T1000 (cell line): ENCODE measurements at places on chromosomes 2 and 18.
A peak's percentile ranks its signal among the peaks of the same experiment; 100 is the strongest.

GRCh38 chr2:98324181-98324580 lies 22.1 kb upstream of the CNGA3 start:
- no peak for DNase-seq

GRCh38 chr2:218261423-218262236 lies 815 bp downstream of the GPBAR1 start:
- no peak for DNase-seq

DNA sequence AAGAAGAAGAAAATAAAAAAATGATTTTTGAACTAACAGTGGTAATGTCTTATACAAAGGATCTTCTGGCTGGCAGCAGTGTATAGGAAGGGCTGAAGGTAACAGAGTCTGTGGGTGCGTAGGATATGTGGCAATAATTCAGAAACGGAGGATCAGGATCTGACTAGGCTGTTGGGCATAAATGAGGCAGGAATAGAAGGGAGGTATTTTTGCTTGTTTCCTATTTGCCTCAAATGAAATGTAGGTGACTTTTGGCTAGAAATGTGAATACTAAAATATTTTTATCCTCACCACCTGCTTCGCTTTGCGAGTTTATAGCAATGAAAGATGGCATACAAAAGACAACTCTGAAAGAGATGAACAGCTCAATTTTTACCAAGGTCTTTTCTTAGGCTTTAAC lies 1086.1 kb upstream of the CELF4 start:
- no peak for DNase-seq

GRCh38 chr2:62118160-62118559 lies 77.8 kb upstream of the B3GNT2 start:
- DNase-seq: no peak

DNA sequence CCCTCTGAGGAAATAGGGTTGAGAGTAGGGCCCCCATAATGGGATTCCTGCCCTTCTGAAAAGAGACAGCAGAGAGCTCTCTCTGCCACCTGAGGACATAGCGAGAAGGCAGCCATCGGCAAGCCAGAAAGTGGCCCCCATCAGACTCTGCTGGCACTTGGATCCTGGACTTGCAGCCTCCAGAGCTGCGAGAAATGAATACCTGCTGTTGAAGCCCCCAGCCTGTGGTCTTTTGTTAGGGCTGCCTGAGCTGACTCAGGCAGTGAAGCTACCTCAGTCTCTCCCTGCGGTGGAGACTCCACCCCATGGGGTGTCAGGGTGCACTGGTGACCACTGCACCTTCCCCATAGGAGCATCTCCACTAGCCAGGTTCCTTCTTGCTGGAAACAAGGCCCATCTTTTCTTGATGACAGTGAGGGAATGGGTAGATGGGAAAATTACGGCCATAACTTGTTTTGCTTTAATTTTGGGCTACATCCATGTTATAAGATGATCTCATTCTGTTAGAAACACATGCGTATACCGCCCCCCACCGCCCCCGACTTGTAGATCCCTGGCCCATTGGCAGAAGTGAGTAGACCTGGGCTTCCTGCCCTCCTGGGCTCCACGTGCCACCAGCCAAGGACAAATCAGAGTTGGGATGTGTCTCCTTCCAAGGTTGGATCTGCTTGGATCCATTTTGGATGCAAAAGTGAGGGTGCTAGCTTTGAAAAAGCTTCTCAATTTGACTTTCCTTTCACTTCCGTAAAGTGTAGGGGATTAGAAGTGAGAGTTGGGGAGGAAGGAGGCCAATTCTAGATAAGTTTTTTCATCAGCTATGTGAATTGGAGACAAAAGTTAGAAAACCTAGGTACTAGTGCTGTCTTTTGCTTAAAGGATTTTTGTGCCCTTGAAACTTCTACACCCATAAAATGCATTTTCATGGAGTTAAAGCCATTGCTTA lies 42.9 kb downstream of the NCK2 start:
- DNase-seq: no peak

DNA sequence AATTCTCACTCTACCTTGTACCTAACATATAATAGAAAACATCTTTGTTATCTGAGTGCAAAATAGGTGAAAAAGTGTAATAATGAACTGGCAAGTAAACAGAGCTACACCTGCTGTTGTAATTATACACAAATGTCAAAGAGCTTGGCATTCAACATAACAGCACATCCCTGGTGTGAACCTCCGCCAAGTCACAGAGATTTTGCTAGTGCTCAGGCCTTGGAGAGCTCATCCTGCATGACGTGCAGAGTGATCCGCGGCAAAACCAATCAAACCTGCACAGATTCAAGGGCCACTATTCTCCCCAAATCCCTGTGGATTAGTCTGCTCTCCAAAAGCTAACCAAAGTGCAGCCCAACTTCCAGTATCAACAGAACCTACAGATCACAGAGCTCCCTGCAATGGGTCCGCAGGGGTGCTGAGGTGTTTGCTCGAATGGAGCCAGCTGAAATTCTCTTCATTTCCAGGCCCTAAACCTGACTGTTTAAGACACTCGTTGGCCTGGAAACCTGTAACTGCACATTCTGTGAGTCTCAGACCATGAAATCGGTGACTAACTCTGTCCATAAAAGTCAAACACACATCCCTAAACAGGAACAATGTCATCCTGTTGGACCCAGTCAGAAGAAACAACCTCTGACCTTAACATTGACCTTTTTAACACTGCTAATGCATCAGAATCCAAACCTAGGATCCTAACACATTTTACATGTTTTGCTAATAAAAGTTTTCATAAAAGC lies 111.8 kb downstream of the EPB41L3 start:
- DNase-seq: no peak

DNA sequence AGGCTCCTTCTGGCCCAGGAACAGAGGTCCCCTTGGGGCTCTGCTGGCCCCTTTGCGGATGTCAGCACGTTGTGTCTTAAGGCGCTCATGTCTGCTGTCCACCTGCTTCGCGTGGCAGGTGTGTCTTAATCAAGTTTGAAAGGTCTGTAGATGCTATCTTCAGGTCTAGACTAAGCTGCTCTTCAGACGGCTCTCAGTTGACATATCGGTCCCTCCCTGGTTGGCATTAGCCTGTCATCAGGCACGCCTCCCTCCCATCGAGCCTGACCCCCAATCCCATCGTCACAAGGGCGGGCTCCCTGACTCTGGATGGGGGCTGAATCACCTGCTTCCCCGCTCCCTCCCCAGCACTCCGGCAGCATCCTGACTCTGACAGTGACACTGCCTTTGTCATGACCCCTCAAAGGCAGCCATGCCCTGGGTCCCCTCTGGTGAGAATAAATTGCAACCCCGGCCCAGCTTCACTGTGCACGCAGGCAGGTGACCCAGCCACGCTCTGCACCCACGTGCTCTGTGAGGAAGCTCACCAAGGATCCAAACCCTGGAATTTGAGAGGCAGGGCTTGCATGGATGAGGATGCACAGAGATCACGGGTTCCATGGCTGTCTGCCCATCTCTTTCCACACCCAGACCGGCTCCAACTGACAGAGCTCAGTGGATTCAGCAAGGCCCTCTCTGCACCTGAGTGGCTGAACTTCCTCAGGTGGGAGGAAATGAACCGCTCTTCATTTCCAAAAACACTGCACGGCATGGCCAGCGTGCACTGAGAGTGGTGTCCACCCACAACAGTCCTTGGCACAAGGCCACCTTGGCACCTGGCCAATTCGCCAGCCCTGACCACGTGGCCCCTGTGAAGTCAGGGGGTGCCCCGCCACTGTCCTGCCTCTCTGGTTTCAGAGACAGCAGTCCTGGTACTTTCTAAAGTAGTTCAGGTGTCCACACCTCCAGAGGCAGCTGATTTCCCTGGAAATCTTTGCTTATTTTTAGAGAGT lies 110.2 kb upstream of the GPC1 start:
- no peak for DNase-seq

DNA sequence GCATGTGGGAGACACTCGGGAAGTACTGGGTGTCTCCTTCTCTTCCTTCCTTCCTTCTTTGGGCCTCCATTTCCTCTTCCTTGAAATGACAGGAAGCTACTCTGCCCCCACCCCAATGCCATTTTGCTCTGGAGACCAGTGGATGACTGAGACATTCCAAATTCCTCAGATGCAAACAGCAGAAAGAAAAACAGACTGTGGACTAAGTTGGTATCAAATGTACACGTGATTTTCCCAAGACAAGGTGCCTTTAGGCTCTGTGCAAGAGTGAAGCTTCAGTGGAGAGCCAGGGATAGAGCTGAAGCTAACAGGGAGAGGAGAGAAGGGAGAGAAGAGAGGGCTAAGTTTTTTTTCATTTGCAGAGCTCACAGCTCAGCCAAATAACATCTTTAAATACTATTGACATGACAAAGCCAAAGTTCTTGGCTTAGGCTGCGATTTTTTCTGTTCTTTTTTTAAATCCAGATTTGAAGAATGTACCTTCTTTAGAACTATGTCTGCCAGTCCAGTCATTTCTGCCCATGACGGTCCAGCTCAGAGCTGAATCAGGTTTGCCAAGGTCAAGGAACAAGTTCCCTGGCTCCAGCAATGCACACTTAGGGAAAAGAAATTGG lies 84.5 kb upstream of the LCLAT1 start:
- no peak for DNase-seq

DNA sequence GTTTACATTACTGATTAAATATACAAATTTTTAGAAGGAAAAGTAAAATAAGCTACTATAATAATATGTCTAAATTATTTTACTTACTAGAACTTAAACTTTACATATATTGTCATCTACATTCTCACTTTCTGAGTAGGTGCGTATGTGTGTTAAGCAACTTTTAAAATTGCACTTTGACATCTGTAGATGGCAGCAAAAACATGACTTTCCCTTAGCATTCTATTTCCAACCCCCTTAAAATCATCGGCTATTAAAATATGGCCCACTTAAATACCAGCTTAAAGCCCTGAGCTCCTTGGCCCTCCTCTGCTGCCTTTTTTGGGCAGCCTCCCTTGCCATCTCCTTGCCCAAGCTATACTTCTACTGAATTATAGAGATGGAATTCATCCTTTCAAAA lies 78.0 kb downstream of the UPP2 start:
- DNase-seq: no peak

- DNase-seq: peak; percentile 29
Observed at GRCh38 chr2:112275887-112276773, 733 bp downstream of the ZC3H6 start.

- no peak for DNase-seq
Observed at GRCh38 chr2:230885463-230886130, 20.9 kb downstream of the ITM2C start.

DNA sequence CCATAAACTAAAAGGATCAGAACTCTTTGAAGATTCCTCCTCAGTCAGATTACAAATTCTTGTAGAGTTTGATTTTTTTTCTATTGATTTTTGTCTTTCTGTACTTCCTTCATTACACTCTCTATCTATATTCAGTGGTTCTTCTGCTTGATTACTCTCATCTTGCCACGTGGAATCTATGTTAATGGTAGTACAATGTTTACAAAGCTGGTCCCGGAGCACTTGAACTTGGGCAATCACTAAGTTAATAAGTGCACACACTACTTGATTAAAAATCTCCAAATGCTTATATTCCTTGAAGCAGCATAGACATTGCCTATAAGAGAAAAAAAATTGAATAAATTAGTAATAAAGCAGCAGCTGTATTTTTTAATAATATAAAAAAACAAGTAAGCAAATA lies 65.1 kb downstream of the USP34 start:
- no peak for DNase-seq

- no peak for DNase-seq
Observed at GRCh38 chr18:9101730-9102507, 580 bp upstream of the NDUFV2 start.

GRCh38 chr2:224869601-224870233 lies 153.6 kb upstream of the CCDC195 start:
- peak; percentile 37 for DNase-seq

DNA sequence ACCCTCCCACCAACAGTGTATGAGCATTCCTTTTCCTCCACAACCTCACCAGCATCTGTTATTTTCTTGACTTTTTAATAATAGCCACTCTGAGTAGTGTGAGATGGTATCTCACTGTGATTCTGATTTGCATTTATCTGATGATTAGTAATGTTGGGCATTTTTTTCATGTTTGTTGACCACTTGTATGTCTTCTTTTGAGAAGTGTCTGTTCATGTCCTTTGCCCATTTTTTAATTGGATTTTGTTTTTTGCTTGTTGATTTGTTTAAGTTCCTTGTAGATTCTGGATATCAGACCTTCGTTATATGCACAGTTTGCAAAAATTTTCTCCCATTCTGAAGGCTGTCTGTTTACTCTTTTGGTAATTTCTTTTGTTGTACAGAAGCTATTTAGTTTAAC lies 59.1 kb downstream of the SP100 start:
- DNase-seq: no peak

GRCh38 chr2:15377202-15377601 lies 183.9 kb downstream of the NBAS start:
- DNase-seq: no peak

DNA sequence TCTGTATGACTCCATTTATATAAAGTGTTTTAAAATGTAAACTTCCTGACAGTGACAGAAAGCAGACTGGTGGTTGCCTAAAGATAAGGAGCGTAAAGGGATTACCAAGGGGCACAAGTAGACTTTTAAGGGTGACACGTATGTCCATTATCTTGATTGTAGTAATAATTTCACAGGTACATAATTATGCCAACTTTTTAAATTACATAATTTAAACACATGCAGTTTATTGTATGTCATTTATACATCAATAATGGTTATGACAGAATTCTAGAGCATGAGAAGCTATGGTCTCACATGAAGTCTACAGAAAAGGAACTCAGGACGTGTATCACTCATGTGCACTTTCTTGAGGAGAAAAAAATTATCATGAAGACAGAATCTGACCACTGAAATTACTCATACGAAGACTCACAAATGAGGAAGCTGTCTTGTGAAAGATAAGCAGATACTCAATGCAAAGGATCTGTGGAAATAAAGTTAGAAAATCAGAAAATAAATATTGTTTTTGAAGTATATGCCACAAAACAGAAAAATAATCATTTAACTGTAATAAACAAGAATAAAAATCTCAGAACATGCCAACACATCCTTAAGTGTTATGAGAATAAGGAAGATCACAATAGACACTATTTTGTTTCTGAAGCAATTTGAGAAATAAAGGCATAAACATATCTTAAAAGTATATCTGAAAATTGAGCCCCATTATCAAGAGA lies 84.4 kb downstream of the TMEM131 start:
- DNase-seq: no peak

GRCh38 chr18:31554776-31555175 lies 36.9 kb upstream of the TTR start:
- DNase-seq: no peak

- DNase-seq: no peak
Observed at GRCh38 chr2:83784947-83785346, 674.1 kb downstream of the SUCLG1 start.

GRCh38 chr2:198441246-198441645 lies 636.9 kb downstream of the PLCL1 start:
- no peak for DNase-seq

GRCh38 chr2:218406949-218407618 lies 7.4 kb downstream of the CTDSP1 start:
- no peak for DNase-seq

DNA sequence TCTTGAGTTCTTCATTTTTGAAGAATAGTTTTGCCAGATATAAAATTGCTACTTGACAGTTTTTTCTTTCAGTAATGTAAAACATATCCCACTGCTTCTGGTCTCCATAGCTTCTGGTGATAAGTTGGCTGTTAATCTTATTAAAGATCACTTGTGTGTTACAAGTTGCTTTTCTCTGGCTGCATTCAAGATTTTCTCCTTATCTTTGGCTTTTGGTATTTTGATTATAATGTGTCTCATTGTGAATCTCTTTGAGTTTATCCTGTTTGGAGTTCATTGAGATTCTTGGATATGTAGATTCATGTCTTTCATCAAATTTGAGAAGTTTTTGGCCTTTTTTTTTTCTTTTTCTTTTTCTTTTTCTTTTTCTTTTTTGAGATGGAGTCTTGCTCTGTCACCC lies 20.2 kb upstream of the ADNP2 start:
- no peak for DNase-seq
